Thoracic aorta (tissue), 2 donors: ENCODE measurements at places on chromosomes 1 and 21. TPM values are rescaled to one million over a fixed set of nuclear protein-coding genes. Genes with fewer than 3 reads are reported as not detected.

PRRX1 gene
- total RNA-seq: 66.6 TPM

VASH2 gene
- 0.14 TPM for total RNA-seq

LEFTY2 gene
- 6.2 TPM for total RNA-seq

PSRC1 gene
- 2.4 TPM for total RNA-seq

COL8A2 gene
- total RNA-seq: 126 TPM

DMRTA2 gene
- 0.28 TPM for total RNA-seq

ARHGEF16 gene
- total RNA-seq: 1.6 TPM

VSIG8 gene
- total RNA-seq: not detected

- no peak for DNase-seq
These were observed 20.9 kb upstream of the PLEKHG5 start for GRCh38 chr1:6512245-6512907.

- no peak for DNase-seq
These were observed 31.9 kb downstream of the UMODL1 start for GRCh38 chr21:42102991-42103390.

GRCh38 chr1:201888282-201889089 is at the start of gene SHISA4:
TSS of gene SHISA4 (plus strand) at chr1:201888898. CDS start at chr1:201888995, 97 bp downstream.
- DNase-seq: peak; percentile 76

GRCh38 chr1:115454837-115455511 is 116.9 kb upstream of the NGF start:
- no peak for DNase-seq

DNA sequence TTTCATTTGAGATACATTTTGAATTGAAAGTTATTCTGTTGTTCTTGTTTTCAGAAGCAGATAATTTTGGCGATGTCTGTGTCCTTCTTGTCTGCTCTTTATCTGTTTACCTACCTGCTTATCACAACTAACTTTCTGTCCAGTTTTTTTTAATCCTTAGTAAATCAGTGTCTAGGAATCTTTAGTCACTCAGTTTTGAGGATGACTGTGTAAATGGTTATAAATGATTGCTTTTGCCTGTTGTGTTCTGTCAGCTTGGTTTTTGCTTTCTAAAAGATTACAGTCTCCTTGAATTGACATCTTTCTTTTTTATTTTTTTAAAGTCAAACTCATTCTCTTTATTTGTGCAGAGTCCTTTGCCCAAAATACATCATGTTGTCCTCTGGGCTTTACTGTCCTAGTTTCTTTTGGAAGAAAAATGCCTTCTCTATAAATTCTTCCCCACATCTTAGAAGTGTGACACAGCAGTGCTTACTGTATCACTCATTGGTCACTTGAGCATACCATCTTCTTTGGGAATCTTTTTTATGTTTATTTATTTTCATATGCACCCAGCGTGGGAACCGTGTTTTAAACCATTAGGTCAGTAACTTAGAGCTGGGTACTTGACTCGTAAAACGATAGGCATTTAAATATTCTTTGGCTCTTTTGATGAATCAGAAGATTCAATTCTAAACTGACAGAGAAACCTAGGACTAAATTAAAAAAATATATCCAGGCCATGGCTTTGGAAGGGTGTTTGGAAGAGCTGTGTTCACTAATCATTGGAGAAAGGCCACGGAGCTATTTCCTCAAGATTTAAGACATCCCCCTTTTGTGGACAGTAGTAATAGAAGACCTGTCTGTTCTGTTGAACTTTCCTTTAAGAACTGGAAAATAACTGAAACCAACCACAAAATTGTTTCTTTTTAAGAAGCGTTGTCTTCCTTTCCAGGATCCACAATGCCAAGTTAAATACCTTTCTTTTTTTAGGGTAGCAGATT is 20.9 kb downstream of the LAMC1 start:
- no peak for DNase-seq

- DNase-seq: no peak
These were observed 16.4 kb upstream of the F13B start for GRCh38 chr1:197083474-197083873.
